A549 treated with dexamethasone at 1 μM for 4 hours (cell line): ENCODE measurements at places on chromosomes 4 and X. TPM values are rescaled to one million over a fixed set of nuclear protein-coding genes. Genes with fewer than 3 reads are reported as not detected.

The GAGE12H gene
- not detected in 5 replicates for total RNA-seq

The KLHL13 gene
- total RNA-seq = 0.28 to 0.47 TPM (median 0.31 TPM) in 5 replicates

The CNKSR2 gene
- 2.0 to 2.9 TPM (median 2.7 TPM) in 5 replicates for total RNA-seq

The ASIC5 gene
- not detected in 5 replicates for total RNA-seq

The MAN2B2 gene
- 7.8 to 13.2 TPM (median 11.4 TPM) in 5 replicates for total RNA-seq

The RAB40AL gene
- 0.14 to 0.18 TPM (median 0.15 TPM) in 3 of 5 replicates, not detected in the others for total RNA-seq

The CPZ gene
- total RNA-seq = 0.11 to 0.40 TPM (median 0.26 TPM) in 5 replicates

The CTAG1A gene
- not detected in 5 replicates for total RNA-seq

The SMIM10 gene
- 0.06 to 0.08 TPM (median 0.06 TPM) in 4 of 5 replicates, not detected in the other for total RNA-seq

The ASMT gene
- 0.15 to 0.48 TPM (median 0.19 TPM) in 5 replicates for total RNA-seq

The F8A1 gene
- 62.4 to 93.4 TPM (median 84.6 TPM) in 5 replicates for total RNA-seq

The NMU gene
- total RNA-seq = 0.27 to 0.54 TPM (median 0.44 TPM) in 5 replicates

The TLR8 gene
- not detected in 5 replicates for total RNA-seq

The CXCL8 gene
- total RNA-seq = 3.7 to 9.1 TPM (median 5.3 TPM) in 5 replicates

The KIF4A gene
- total RNA-seq = 23.8 to 29.9 TPM (median 27.9 TPM) in 5 replicates

The PDE5A gene
- 0.14 to 0.48 TPM (median 0.40 TPM) in 5 replicates for total RNA-seq

The FAAH2 gene
- 0.06 to 0.19 TPM (median 0.16 TPM) in 5 replicates for total RNA-seq

The FRAS1 gene
- total RNA-seq = 2.1 to 3.8 TPM (median 3.2 TPM) in 5 replicates

The PAGE3 gene
- not detected in 5 replicates for total RNA-seq

The TEX13B gene
- total RNA-seq = 0.08 TPM in 1 of 5 replicates, not detected in the others

The KLF8 gene
- total RNA-seq = 0.02 to 0.04 TPM (median 0.03 TPM) in 3 of 5 replicates, not detected in the others

The SCML1 gene
- total RNA-seq = 4.5 to 6.2 TPM (median 5.1 TPM) in 5 replicates

The ADGRA3 gene
- total RNA-seq = 15.2 to 19.6 TPM (median 17.6 TPM) in 5 replicates

The USP26 gene
- not detected in 5 replicates for total RNA-seq

The CDX4 gene
- total RNA-seq = not detected in 5 replicates

The USP51 gene
- total RNA-seq = 0.46 to 0.67 TPM (median 0.54 TPM) in 5 replicates

The DCAF8L2 gene
- not detected in 5 replicates for total RNA-seq

The RGN gene
- 0.06 TPM in 2 of 5 replicates, not detected in the others for total RNA-seq

The ATP1B4 gene
- total RNA-seq = 0.02 to 0.05 TPM in 2 of 5 replicates, not detected in the others

The TAF7L gene
- 0.05 to 0.22 TPM (median 0.09 TPM) in 5 replicates for total RNA-seq

The PSAPL1 gene
- total RNA-seq = 0.29 to 0.51 TPM (median 0.36 TPM) in 5 replicates

The COX7B2 gene
- total RNA-seq = not detected in 5 replicates

The PABPC5 gene
- not detected in 5 replicates for total RNA-seq

The SSX2 gene
- not detected in 5 replicates for total RNA-seq

The MAGEA8 gene
- total RNA-seq = not detected in 5 replicates

The AREG gene
- total RNA-seq = 23.1 to 24.2 TPM (median 23.8 TPM) in 5 replicates

The KCTD8 gene
- total RNA-seq = not detected in 5 replicates

The RHOXF2B gene
- total RNA-seq = not detected in 5 replicates

The RAB40A gene
- 0.05 to 0.13 TPM (median 0.09 TPM) in 4 of 5 replicates, not detected in the other for total RNA-seq

The TIGD4 gene
- total RNA-seq = 0.09 to 0.21 TPM (median 0.16 TPM) in 5 replicates

The ASB12 gene
- not detected in 5 replicates for total RNA-seq

The RAB9B gene
- 0.02 to 0.05 TPM (median 0.04 TPM) in 4 of 5 replicates, not detected in the other for total RNA-seq

The SHISA3 gene
- total RNA-seq = 0.03 to 0.06 TPM in 2 of 5 replicates, not detected in the others
